ENCODE measurements at places on chromosomes 7 and 10. TPM values are rescaled to one million over a fixed set of nuclear protein-coding genes. Genes with fewer than 3 reads are reported as not detected.

DNA sequence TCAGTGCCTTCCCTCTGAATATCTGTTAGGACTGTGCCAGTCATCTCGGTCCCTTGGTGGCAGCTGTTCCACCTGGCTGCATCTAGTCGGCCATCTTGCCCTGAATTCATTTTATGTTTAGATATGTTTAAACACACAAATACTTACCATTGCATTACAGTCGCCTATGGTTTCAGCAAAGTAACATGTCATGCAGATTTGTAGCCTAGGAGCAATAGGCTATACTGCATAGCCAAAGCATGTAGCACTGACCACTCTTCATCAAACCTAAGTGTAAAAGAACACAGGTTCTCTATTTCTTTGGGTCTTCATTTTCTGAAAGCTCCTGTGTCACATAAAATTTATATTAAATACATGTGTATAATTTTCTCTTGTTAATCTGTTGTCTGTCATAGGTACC, 118.9 kb upstream of the THSD7A start:
- no peak for DNase-seq

GRCh38 chr10:64286533-64286932, 765.3 kb downstream of the REEP3 start:
- no peak for DNase-seq

- DNase-seq = no peak
Observed at GRCh38 chr10:121983852-121984251, 5.1 kb upstream of the TACC2 start.

Gene CADPS2
- total RNA-seq = not detected

Gene PKD1L1
- 0.30 TPM for total RNA-seq

DNA sequence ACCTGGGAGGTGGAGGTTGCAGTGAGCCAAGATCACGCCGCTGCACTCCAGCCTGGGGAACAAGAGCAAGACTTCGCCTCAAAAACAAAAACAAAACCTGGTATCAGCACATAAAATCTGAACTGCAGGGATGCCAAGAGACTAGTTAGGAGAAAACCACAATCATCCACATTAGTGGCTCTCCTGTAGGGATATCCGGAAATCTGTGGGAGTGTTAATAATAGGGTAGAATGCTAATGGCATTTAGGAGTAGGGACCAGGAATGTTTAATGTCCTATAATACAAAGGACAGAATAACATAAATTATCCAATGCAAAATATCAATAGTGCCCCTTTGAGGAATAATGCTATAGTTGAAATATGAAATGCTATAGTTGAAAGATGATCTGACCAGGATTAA, 24.3 kb downstream of the KIF5B start:
- DNase-seq = no peak

Gene TSPAN12
- total RNA-seq = 0.44 TPM

Gene CREB3L2
- total RNA-seq = 40.8 TPM

DNA sequence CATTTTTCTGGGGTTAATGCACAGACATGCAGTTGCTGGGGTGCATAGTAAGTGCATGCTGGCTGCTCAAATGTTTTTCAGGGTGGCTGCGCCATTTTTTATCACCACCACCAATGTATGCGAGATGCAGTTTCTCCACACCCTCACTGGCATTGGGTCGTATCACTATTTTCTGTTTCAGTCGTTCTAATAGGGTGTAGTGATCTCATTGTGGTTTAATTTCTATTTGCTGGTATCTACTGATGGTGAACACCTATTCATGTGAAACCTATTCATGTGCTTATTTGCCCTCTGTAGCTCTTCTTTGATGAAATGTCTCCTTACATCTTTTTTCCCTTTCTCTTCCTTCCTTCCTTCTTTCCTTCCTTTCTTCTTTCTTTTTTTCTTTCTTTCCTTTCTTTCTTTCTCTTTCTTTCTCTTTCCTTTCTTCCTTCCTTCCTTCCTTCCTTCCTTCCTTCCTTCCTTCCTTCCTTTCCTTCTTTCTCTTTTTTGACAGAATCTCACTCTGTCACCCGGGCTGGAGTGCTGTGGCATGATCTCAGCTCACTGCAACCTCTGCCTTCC, 84.3 kb downstream of the ELFN1 start:
- no peak for DNase-seq

DNA sequence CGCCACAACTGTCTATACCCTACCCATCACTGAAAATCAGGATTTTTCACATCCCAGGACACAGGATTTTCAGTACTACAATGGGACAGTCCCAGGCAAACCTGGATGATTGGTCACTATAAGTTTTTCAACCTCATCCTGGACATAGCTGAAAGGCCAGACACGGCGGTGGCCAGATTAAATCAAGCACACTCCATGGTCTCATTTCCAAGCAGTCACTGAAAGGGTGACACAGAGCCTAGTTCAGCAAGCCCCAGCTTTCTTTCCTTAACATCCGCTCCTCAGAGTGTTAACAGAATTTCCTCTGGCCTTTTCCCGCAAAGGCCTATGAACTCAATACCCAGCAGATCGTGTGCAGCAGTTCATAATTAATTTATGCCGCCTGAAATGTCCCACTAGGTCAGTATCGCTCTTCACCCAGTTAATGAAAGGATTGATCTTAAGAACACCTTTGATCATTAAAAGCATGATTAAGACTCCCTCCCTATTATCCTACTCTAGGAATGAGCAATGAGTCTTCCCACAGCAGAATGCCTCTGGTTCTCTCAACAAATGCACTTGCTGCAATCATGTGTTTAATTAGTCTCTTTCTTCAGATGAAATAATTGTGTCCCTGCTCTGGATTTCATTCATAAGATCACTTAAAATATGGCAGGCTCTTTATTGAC, 104.0 kb upstream of the NANOS1 start:
- no peak for DNase-seq

Gene PROSER2
- total RNA-seq = 1.9 TPM

Gene AKR1C2
- total RNA-seq = 0.41 TPM

- no peak for DNase-seq
Observed at GRCh38 chr7:116195451-116195850, 14.9 kb upstream of the TES start.

- DNase-seq = no peak
Observed at GRCh38 chr10:51020200-51020599, 54.1 kb upstream of the PRKG1 start.

- no peak for DNase-seq
Observed at GRCh38 chr10:127041552-127041951, 136.3 kb downstream of the DOCK1 start.

GRCh38 chr10:119616882-119617570, 20.3 kb upstream of the TIAL1 start:
- DNase-seq = no peak

DNA sequence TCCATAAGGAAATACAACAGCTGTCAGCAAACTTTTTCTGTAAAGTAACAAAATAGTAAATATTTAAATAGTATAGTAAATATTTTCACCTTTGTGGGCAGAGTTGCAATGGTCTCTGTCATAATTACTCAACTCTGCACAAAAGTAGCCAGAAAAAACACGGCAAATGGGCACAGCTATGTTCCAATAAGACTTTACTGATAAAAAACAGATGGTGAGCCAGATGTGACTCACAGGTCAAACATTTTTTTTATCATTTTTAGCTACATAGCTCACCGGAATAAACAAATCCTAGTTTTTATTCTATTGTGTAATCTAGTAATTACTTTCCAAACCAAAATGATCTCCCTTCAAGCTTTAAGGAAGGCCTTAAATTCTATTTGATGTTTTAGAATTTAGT, 55.3 kb downstream of the NCAPG2 start:
- DNase-seq = no peak

DNA sequence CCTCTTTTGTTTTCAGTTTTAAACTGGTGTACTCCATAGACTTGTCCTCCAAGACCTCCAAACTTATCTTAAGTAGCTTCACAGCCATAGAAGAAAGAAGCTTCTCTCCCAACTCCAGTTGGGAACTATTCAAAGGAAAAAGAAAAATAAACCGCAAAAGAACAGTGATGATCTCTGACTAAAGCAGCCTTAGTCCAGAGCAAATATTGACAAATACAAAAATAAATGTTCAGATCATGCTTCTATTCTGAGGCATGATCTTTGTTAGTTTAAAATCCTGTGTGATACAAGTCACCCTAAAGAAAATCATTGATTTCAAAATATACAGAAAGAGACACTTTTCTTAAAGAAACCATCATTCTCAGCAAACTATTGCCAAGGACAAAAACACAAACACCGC, 373.0 kb upstream of the SMIM30 start:
- no peak for DNase-seq

DNA sequence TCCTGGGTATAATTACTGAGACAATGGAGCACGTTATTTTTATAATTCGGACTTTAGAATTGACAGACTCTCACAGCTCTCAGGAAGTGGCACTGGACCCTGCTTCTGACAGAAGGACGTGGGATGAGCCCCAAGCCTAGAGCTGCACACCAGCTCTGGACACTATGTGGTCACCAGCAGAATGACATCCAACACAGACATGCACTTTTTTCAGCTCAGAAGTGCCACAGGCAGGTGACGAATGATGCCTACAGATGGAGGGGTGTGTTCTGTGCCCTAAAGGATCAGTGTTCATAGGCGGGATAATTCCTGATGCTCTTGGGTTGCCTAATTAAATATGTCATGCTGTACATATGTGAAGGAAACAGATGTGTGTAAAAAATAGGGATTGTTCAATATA, 87.9 kb downstream of the VIPR2 start:
- DNase-seq = no peak

GRCh38 chr7:67990003-67990402, 993.4 kb downstream of the TYW1 start:
- DNase-seq = no peak

GRCh38 chr10:97858001-97858439, 8.4 kb downstream of the GOLGA7B start:
- DNase-seq = no peak

GRCh38 chr7:53101026-53101425, 65.6 kb downstream of the POM121L12 start:
- DNase-seq = no peak

GRCh38 chr7:101557421-101557820, 71.7 kb downstream of the MYL10 start:
- no peak for DNase-seq

Gene PTPN20
- 0.43 TPM for total RNA-seq

DNA sequence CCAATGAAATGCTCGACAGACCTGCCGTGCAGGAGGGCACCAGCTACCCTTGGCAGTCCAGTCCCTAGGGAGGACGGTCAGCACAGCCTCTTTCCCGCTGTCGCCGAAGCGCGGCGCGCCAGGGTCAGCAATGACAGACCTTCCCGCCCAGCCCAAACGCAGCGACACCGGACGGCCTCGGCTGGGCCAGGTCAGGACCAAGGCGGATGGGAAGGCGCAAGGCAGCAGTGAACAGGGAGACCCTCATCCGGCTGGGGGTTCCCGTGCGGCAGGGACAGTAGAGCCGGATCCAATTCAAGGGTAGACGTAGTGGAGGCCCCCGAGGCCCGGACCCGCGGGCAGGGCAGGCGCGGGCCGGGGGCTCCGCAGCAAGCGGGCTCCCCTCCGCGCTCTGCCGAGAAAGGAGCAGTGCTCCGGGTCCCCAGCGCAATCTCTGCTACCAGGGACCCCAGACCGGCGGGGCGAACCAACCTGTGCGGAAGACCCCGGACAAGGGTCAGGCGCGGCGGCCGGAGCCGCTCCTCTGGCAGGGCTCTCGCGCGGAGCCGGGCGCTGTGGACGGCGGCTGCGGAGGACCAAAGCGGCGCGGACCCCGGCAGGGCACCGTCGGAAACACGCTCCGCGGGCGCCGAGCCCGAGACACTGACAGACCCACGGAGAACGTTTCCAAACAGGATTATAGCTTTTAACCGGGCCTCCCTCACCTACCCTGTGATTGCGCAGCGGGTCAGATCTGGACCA, at the start of gene SEC31B:
SEC31B (minus strand) TSS at position 551 of the 741 bp plus-strand sequence. CDS start 2,909 bp downstream, outside the sequence.
- no peak for DNase-seq

DNA sequence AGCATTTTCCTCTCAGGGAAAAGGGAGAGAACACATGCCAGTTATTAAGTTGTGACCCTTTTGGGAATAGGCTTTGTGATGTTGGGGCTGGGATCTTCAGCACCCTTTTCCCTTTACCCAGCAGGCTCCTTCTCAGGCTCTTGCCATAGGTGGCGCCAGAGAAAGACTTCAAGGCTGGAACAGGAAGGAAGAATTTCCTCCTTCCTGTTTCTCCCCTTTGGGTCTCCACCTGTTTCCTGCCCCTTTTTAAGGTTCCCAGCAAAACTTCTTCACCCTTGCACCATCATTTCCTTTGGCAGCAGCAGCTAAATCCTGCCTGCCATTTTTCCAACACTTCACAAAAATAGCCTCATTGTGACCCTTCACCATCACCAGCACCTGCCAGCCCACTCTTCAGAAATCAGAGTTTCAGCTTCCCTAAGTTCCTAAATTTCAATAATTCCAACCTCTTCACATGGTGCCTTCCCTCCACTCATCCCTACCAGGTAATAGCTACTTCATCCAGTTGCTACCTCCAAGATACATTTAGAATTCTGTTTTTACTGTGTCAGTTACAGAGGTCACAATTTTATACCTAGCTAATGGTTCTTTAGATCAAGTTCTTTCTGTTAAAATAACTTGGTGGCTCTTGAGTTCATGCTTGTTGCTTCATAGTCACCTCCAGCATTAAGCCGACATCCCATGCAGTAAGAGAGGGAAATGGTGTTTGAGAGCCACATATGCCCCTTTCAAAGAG, 22.4 kb upstream of the FOXK1 start:
- DNase-seq = no peak

- no peak for DNase-seq
Observed at GRCh38 chr10:18216482-18216881, 76.3 kb downstream of the CACNB2 start.

Gene STAG3
- 8.7 TPM for total RNA-seq

- DNase-seq = no peak
Observed at GRCh38 chr10:12427276-12427675, 77.9 kb downstream of the CAMK1D start.

Gene NPSR1
- total RNA-seq = not detected

All from T-cell (primary cell).